CD4-positive, alpha-beta T cell treated with Interleukin-12 subunit alpha and Interleukin-12 subunit beta, for 1 hour (primary cell): ENCODE measurements at places on chromosomes 12 and 14.

- no peak for DNase-seq
These were observed 57.1 kb upstream of the SLCO1B1 start for GRCh38 chr12:21073822-21074460.

GRCh38 chr12:53476769-53477209, 22.5 kb downstream of the MAP3K12 start:
- peak; percentile 34 for DNase-seq

DNA sequence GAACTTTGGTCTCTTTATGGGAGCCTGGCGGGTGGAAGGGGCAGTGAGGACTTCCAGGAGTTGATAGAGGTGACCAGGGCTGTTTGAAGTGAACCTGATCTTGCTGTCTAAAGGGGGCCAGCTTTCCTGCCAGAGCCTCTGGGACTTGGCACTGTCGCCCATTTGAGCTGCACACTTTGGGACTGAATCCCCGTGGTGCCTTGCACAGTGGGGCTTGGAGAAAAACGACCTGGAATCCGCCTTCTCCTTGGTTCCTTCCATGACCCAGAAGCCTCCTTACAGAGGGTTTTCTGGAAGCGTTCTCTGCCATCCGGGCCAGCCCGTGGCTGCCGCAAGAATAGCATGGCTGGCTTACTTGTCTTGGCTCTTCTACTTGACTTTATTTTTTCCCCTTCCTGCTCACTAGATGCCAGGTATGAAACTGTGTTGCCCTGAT, 2.0 kb downstream of the RFLNA start:
- no peak for DNase-seq

- DNase-seq, result peak; percentile 74
These were observed 11.9 kb downstream of the SCNN1A start for GRCh38 chr12:6363330-6364043.

DNA sequence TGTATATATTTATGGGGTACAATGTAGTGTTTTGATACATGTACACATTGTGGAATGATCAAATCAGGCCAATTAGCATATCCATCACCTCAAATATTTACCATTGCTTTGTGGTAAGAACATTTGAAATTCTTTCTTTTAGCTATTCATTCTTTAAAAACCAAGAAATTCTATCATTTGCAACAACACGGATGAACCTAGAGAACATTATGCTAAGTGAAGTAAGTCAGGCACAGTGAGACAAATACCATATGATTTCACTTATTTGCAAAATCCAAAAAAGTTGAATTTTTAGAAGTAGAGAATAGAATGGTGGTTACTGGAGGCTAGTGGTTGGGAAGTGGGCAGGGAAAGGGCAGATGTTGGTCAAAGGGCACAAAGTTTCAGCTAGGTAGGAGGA, 129.3 kb upstream of the PTPRQ start:
- DNase-seq, result no peak

DNA sequence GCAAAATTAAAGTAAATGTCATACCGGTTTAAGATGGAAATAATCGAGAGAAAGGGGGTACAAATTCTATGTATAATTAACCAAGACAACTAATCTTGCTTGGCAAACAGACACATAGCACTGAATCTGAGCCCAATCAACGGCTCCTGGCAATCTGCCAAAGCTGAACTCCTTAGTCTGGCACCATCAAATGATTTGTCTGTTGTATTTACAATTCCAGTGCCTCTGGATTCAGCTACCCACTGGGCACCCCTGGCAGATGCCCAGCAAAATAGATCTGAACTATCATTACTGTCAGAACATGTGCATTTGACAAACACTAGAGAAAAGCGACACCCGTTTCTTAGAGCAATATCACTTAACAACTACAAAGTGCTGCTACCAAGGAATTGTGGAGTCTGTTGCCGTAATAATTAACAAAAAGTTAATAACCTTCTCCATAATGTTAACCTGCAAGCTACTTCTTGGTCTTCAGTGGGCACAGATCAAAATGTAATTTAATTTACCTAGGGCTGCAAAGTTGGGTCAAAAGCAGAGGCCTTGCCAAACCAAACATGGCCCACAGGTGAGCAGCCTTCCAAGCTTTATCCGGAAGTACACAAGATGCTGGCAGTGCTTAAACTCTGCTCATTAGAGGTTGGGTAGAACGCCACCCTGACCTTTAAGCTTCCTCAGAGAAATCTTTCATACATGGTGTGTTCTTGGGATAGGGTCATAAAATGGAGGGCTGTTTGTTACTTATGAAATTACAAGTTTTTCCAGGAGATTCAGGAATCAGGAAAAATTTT, 7.6 kb downstream of the EGLN3 start:
- no peak for DNase-seq

- peak; percentile 2 for DNase-seq
These were observed 362.9 kb downstream of the RAD51B start for GRCh38 chr14:68182492-68182891.

- DNase-seq, result no peak
These were observed 4.5 kb downstream of the ORAI1 start for GRCh38 chr12:121630791-121631355.

GRCh38 chr14:68501614-68502052, 291.2 kb downstream of the ZFP36L1 start:
- DNase-seq, result no peak

DNA sequence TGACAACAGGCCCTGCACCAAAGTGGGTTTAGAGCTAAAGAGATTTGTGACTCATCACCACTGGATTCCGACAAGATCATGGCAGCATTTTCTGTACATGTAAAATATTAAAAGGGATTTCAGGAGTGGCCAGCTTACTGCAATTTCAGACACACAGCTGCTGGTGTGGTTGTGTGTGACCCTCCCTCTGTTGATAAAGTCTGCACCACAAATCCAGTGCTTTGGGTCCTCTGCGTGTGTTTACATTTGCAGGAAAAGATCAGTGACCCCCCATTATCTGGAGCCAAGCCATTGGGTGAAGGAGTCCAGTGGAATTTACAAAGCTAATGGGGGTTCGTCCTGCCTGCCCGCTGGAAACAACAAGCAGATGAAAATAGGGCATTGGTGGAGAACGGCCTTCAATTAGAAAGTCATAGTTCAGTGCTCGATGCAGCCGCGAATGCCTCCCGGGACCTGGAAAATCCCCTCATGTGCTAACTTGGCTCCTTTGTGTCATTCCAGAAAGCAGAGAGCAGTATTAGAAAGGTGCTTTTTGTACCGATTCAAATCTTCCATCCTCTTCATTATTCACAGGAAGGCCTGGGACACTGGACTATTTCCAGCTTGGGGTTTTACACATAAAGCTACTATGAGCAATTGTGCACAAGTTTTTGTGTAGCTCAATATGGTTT, 188.5 kb upstream of the TMEM132C start:
- DNase-seq, result no peak

DNA sequence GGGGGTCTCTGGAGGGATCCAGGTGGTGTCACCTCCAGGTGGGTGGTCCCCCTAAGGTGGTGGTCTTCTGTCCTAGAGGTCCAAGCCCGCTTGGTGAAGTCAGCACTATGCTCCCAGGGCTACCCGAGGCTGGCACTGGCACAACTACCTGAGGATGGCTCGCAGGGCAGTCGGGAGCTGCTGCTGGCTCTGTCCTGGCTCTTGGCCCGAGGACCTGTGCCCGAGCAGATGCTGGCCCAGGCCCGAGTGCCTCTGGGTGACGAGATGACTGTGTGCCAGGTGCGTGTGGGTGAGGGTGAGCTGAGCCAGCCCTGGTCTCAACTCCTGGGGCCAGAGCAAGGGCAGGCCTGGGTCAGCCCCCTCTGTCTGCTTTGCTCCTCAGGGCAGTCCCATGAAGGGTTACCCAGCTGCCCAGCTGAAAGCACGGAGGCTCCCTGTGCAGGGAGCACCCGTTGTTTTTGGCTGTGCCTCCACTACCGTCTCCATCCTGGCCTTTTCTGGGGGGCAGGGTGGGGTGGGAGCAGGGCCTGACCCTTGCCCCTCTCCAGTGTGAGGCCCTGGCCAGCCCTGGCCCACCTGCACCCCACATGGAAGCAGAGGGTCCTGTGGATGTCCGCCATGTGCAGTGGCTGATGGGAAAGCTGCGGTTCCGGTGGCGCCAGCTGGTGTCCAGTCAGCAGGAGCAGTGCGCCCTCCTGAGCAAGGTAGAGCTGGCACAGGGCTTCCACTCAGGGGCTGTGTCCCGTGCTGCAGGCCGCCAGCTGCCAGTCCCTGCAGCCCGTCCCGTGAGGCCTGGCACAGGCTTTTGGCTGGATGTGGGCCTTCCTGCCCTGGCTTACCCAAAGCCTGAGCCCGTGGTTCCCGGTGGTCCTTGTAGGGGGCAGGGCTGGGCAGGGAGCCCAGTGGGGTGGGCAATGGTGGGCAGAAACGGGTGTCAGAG, 1.3 kb downstream of the TEDC1 start:
- DNase-seq, result peak; percentile 41

- DNase-seq, result no peak
These were observed 18.0 kb downstream of the GPRC5A start for GRCh38 chr12:12909228-12909994.

GRCh38 chr14:104804481-104805325, 3.8 kb downstream of the ZBTB42 start:
- DNase-seq, result no peak

GRCh38 chr12:6866920-6867412, 365 bp upstream of the TPI1 start:
- no peak for DNase-seq

- DNase-seq, result no peak
These were observed 576.7 kb downstream of the SLC16A7 start for GRCh38 chr12:60172266-60173211.

GRCh38 chr12:52006726-52007157, at the start of gene TAMALIN:
TAMALIN (plus strand) TSS chr12:52006946; CDS start chr12:52007020, 74 bp downstream.
- peak; percentile 88 for DNase-seq

DNA sequence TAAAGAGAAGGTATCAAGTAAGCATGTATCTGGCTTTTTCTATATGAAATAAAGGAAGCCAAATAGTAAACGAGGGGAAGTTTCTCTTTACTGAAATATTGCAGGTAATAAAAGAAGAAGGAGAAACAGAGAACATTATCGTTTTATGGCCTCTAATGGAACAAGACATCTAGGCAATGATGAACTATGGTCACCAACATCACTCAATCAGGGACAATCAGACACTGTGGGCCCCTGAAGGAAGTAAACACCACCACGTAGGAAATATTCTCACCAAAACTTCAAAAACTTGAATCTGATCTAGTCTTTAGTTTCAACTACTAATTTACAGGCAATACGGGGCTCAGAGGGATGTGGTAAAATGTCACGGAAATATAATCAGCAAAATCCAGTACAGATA, 15.9 kb downstream of the HEBP1 start:
- no peak for DNase-seq

- no peak for DNase-seq
These were observed 67.6 kb upstream of the TTC7B start for GRCh38 chr14:90883782-90884181.

DNA sequence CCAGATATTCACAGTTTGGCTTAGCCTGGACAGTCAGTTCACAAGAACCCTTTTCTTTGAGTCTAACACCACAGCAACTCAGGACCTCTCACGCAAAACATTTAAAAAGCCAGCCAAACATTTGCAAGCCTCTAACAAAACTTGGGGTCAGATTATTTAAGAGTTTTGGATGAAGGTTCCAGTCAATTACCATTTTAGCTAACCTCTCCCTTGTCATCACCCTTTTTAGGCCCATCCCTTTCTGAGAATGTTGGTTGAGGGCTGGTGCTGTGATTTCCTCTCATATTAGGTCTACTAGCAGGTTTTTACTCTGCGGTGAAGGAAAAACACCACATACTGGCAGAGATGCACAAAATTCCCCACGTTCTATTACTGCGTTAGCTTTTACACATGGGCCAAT, 20.7 kb downstream of the PAX9 start:
- no peak for DNase-seq

- no peak for DNase-seq
These were observed 2.3 kb downstream of the ABCC9 start for GRCh38 chr12:21938879-21939278.

- no peak for DNase-seq
These were observed 75.3 kb downstream of the AACS start for GRCh38 chr12:125140279-125141209.

GRCh38 chr12:32783029-32783428, 27.3 kb upstream of the YARS2 start:
- DNase-seq, result no peak

DNA sequence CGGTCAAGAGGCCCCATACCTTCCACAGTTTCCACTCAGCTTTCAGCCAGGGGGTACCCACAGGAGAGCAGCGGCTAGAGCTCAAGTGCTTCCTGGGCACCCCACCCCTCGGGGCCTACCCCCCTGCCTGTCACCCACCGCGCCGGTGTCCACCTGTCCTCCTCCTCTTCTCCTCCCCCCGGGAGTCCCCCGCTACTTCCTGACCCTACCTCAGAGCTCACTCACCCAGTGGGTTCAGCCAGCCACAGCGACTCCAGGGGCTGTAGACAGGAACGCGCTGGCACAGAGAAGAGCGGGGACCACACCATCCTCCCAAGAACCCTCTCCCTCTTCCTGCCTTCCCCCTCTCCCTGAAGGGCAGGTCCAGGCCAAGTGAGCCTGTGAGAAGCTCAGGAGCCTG, 123.0 kb downstream of the ESRRB start:
- no peak for DNase-seq

GRCh38 chr14:100771121-100771800, 44.6 kb downstream of the DLK1 start:
- no peak for DNase-seq

- DNase-seq, result no peak
These were observed 354.7 kb upstream of the TMTC1 start for GRCh38 chr12:30138483-30138882.

DNA sequence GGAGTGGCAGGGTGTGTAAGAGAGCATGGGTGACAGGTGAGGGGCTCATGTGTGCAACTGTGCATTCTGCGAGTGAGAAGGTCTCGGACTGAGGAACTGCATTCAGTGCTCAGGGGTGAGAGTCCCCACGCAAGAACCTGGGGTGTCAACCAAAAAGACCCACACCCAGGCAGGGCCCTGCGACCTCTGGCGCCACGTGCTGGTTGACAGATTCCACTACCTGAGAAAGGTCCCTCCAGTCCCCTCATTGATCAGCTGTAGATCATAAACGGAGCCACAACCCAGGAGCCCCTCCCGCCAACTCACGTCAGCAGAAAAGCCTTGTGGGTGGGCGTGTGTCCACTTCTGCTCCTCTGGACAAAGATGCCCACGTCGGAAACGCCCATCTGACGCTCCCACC, 98.7 kb downstream of the ASCL4 start:
- DNase-seq, result no peak

DNA sequence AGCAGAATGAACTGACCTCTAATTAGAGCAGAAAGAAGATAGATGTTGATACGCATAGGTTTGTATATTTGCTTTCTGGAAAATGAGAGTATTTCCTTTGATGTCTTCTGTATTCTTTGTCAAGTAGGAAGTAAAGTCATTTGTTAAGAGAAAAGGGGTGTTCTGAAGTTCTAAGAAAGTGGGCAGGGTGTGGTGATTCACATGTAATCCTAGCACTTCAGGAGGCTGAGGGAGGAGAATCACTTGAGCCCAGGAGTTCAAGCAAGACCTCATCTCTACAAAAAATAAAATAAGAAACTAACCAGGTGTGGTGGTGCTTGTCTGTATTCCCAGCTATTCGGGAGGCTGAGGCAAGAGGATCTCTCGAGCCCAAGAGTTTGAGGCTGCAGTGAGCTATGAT, 2.8 kb downstream of the RHNO1 start:
- no peak for DNase-seq
